ENCODE measurements at places on chromosomes 2 and 18.

GRCh38 chr2:201960305-201960704 lies 73.3 kb upstream of the FZD7 start:
- DNase-seq = no peak

DNA sequence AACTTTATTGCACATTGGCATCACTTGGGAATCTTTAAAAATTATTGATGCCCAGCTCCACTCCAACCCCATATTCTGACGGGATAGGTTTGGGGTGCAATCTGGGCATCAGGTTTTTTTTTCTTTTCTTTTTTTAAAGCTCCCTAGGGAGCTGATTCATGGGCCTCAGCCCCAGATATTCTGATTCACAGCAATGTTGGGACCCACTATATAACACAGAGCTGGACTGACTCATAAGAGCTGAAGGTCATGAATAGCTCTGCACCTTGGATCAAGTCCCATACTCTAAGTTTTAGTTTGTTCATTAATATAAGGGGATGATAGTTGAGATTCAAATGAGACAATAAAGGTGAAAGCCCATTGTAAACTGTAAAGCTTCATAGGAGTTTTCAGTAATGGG lies 191.1 kb upstream of the REV1 start:
- DNase-seq = peak; percentile 88

DNA sequence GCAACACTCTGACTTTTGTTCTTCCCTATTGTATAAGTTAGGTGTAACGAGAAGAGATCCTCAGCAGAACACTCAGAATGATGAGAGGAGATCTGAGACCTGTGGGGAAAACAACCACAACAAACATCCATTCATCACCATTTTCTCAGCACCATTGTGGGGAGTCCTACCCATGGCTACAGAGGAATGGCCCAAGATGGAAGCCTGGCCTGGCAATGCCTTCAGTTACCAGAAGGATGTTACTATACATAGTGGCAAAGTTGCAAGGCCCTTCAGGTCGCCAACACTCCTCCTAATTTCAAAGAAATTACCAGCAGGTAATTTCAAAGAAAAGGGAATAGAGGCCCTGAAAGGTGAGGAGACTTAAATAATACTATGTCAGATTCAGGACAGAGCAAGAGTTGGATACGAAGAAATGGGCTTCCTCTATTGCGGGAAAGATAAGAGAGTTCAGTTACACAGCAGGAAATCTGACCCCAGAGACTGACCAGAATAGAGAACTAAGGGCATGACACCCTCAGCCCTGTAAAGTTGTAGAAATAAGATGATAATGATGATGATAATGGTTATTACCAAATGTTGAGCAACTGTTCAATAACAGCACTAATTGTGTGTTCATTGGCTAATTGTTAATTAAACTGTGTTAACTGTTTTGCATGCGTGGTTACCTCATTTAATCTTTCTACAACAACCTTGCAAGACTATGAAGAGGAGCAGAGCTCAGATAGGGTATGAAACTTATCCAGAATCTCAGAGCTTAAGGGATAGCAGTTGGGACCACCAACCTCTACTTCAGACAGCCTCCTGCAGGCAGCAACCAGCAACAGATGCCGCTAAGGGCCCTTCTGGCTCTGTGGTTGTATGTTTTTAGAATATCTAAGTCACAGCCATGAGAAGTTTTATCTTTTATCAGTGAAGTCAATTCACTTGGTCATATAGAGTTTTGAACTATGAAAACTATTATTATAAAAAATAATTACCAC lies 37.5 kb downstream of the DHRS9 start:
- no peak for DNase-seq

GRCh38 chr2:99404039-99404796 lies 67.0 kb downstream of the EIF5B start:
- no peak for DNase-seq

DNA sequence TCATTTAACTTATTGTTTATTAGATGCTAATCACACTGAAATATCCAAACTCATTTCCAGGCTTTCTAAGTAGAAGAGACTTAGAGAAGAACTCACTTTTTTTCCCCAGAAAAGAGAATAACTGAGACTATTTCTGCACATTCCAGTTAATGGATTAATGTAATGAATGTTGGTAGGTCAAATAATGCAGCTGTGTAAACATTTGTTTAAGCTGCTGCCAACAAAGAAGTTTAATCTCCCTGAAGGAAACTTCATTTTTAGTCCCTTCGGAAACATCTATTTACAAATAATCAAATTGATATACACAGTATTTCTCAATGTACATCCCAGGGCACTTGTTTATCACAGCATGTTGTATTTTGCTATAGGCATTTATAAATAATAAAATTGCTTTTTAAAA lies 126.9 kb downstream of the KCNS3 start:
- no peak for DNase-seq

DNA sequence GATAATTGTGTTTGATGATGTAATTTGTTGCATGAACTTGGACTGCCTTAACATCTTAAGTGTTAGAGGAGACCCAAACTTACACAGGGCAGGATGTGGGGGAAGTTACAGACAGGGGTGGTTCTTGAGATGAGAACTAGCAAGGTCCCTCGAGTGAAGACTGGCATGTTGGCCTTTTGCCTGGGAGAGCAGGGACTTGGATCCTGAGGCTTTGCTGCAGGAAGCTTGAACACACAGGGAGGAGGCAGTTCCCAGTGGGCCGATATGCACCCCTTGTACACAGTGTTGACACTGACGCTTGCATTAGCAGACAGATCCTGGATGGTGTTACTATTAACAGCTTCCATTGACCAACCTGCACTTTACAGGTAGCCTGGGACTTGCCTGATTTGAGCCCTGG lies 47.5 kb downstream of the CHRNA1 start:
- DNase-seq = no peak

GRCh38 chr2:127873707-127874303 lies 12.0 kb downstream of the AMMECR1L start:
- DNase-seq = no peak

DNA sequence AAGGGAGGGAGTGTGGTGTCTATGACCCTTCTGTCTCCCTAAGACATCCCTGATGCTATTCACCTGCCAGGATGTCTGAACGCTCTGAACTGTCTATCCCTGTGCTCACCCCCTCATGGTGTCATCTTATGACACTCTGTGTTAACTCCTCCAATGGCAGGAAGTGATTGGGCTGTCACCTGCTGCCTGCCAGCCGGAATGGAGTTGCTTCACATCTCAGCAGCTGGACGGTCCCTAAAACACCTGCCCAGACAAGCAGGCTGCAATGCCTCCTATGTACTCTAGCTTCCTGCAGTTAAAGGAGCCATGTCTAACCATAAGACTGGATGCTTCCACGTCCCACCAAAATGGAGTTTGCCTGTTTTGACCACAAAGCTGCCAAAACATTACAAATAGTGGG lies 99.9 kb downstream of the CPO start:
- DNase-seq = no peak

DNA sequence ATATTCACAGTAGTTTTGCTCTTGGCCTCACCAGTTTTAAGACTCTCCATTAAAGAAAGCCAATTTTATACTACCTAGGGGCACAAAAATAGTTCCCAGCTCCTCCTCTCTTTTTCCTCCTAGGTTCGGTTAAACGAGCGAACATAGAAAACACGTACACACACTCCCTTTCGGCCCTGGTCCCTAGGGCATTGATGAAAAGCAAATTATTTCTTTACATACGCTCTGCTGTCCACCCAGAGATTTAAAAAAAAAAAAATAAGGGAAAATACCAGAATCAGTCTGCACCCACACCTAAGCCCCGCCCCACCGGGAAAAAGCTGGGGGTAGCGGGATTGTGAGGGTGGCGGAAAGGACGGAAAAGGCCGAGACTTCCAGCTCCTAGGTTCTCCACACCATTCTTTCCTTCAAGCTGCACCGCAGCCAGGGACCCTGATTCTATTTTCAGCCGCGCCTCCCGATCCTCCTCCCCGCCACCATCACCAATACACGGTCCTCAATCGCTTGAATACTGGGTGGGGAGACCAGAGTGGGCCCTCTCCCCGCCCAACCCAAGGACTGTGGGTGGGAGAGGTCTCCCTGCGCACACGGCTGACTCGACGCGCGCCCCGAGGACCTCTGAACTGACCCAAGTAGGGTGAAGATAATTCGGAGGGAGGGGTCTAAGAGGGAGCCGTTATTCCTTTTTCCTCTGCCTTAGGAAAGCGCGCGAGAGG lies 769 bp downstream of the ATF2 start:
- DNase-seq = peak; percentile 37

- peak; percentile 20 for DNase-seq
Observed at GRCh38 chr2:9803023-9803805, 40.1 kb upstream of the TAF1B start.

DNA sequence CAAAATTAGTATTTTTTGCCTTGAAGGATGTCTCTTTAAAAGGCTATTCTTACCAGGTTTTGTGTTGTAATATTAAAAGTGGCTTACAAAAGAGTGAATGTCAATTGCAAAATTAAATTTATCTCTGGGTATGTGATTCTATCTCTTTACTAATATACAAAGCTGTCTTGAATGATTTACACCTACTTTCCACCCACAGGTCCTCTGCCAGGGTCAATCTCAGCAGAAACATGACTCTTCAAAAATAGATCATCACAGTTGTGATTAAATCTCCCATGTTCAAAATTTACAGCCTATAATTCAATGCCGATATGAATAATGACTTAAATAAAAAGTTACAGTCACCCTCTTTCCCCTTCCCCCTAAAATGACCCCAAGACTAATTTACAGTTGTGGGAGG lies 78.8 kb downstream of the SLC8A1 start:
- DNase-seq = no peak

- no peak for DNase-seq
Observed at GRCh38 chr2:221482666-221483455, 89.2 kb downstream of the EPHA4 start.

DNA sequence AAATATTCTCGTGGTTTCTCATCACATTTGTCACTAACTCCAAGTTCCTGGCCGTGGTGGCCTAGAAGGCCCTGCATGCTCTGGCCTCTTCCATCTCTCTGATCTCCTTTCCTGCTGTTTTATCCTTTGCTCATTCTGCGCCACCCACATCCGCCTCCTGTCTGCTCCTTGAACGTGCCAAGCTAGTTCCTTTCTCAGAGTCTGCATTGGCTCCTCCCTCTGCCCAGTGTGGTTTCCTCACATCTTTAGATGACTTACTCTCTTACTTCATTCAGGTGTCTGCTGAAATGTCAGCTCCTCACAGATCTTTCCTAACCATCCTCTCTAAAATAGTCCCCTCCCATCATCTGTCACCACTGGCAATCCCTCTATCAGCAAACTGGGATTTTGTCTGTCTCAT lies 158.6 kb upstream of the RBMS1 start:
- peak; percentile 22 for DNase-seq

DNA sequence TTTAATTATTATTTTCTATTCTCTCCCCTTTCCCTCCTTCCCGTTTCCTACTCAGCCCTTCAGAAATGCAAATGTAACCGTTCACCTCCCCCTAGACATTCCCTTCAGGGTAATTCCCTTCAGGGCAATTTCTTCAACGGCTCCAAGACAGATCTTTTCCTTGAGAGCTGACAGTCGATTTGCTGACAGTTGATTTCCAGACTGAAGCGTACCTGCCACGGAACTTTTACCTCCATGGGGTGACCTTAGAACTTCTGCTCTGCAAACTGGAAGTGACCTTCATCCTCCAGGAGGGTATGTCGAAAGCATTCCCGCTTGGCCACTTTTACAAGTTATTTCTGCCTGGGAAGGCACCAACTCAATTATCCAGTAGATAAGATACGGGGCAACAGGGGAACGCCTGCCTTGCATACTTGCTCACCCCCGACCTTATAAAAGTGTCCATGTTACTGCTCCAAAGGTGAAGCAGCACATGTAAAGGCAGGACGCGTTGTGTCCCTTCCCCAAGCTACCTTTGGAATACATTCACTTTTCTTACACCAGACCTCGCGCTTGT lies 18.5 kb downstream of the B3GNT7 start:
- no peak for DNase-seq

DNA sequence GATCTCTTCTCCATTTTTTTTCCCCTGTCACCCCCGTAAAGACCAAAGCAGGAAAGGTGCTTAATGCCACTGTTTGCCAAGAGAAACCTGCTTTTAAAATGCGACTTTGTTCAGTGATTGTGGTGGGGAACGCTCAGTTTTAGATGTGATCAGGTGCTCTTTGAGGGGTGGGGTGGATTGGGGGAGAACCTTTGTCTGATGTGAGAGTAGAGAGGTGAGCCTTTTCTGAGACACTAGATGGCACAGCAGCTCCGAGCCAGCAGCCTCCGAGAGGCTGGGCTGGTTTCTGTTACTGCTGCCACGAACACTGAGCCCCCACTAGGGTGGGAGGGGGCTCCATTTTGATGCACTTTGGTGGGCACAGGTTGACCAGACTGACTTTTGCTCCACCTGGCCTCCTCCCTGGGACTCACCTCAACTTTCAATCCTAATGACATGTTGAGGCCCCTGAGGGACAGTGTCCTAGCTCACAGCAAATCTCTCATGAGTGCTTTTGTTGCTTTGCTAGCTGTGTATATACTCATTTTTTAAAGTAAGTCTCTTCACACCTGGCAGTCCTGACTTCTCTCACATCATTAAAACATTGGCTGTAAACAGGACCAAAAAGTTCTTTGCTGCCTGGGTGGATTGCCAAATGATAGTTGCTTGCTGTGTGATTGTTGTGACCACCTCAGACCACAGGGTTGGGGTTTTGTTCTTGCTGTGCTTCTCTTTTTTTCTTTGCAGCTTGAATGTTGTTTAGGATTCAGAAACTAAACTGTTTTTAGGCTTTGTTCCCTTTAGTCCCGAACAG lies 98.2 kb upstream of the MAP3K20 start:
- DNase-seq = no peak

GRCh38 chr2:1234731-1235308 lies 178.4 kb upstream of the TPO start:
- peak; percentile 3 for DNase-seq

DNA sequence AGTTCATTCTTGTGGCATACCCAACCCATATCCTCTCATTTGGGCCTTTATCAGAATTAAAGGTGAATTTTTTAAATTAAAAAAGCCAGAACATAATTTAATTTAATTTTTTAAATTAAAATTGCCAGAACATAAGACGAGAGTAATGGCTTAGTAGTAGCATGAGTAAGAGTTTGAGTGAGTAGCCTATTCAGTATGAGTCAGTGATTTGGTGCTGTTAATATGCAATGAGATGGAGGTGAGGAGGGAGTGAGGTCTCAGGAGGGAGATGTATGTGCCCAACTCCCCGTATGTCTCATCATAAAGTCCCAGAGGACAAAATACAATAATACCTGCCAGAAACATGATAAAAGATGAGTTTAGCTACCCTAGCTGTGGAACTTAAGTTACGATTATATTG lies 115.3 kb upstream of the THOC1 start:
- DNase-seq = no peak

- DNase-seq = peak; percentile 28
Observed at GRCh38 chr18:22228976-22229375, 59.6 kb downstream of the GATA6 start.

- DNase-seq = no peak
Observed at GRCh38 chr2:220946552-220946951, 625.6 kb downstream of the EPHA4 start.

DNA sequence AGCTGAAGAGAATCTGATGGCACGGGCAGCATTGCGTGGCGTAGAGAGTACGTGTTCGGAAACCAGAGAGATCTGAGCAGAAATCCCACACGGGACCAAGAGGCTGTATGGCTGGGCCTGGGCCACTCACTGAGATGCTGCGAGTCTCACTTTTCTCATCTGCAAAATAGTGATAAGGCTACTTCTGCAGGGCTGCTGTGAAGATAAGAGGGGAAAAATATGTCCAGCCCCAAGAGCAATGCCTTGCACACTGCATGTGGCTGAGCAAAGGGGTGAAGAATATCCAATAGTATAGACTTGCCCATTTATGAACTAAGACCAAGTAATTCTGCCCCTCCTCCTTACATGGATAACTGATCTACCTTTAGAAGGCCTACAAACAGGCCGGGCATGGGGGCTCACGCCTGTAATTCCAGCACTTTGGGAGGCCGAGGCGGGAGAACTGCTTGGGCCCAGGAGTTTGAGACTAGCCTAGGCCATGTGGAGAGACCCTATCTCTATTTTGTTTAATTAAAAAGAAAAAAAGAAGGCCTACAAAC lies 3.1 kb downstream of the FECH start:
- DNase-seq = no peak
